ENCODE measurements at places on chromosomes 7 and 10. TPM values are rescaled to one million over a fixed set of nuclear protein-coding genes. Genes with fewer than 3 reads are reported as not detected.

- no peaks in the 10 kb centered on the region for H3K27me3 ChIP-seq
- H3K4me1 ChIP-seq, result peaks cover 83% of the 10 kb centered on the region
- peak overlapping the region; percentile 80 for H3K27ac ChIP-seq
- no peak overlapping the region for H3K4me3 ChIP-seq
- peak; percentile 18 for DNase-seq
These were observed 29.3 kb upstream of the PDCD4 start for GRCh38 chr10:110842326-110842904.

DNA sequence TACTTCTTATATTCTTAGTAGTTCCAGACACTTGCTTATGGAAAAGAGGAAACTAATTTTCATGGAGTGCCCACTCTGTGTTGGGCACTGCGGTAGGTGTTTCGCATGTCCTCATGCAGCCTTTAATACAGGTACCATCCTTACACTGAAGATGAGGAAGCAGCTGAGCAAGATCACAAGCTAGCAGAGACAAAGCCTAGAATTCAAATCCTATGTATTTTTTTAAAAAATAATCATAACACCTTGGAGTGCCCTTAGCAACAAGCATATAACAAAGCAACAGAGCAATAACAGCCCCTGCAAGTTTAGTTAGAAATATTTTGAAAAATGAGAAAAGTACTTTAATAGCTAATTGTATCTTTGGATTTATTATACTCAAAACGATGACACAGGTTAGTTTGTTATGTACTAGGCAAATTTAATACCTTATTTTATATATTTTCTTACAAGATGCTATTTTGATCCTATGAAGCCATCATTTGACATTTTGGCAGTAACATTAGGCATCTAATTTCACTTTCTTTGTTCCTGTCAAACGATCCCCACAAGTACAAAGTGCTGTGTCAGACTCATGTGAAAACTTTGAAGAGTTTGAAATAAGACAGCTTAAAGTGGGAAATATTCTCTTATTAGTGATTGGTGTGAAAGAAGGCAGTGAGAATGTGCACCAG lies 245.8 kb downstream of the CDK14 start:
- no peak for DNase-seq
- H3K36me3 ChIP-seq, result no peaks in the 10 kb centered on the region
- no peaks in the 10 kb centered on the region for H3K27me3 ChIP-seq
- H3K4me1 ChIP-seq, result no peaks in the 10 kb centered on the region

- DNase-seq, result no peak
- H3K4me3 ChIP-seq, result no peak overlapping the region
- no peaks in the 10 kb centered on the region for H3K36me3 ChIP-seq
- no peak overlapping the region for H3K27ac ChIP-seq
- H3K4me1 ChIP-seq, result no peaks in the 10 kb centered on the region
These were observed 51.9 kb downstream of the CCNY start for GRCh38 chr10:35388197-35388596.

The PNLIPRP2 gene
- 0.32 TPM for total RNA-seq

GRCh38 chr10:61779950-61780659 lies 117.4 kb downstream of the CABCOCO1 start:
- H3K27ac ChIP-seq, result peak overlapping the region; percentile 48
- no peaks in the 10 kb centered on the region for H3K27me3 ChIP-seq
- no peaks in the 10 kb centered on the region for H3K4me1 ChIP-seq
- H3K4me3 ChIP-seq, result no peak overlapping the region
- no peaks in the 10 kb centered on the region for H3K36me3 ChIP-seq

DNA sequence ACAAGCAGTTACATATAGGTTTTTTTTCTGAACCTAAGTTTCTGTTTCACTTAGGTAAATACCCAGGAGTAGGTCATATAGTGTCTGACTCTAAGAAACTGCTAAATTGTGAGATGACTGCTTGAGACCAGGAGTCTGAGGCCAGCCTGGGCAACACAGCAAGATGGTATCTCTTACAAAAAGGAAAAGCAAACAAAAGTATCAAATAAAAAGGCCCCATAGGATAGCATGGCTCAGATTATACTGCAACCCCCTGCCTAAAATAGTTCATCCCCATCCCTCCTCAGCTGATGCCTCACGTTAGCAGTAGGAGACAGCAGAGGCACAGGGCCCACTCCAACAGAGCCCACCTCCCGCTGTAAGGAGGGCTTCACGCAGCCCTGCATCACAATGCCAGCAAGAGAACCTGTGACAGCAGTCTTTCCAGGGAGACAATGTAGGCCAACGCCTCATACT lies 90.3 kb downstream of the SRPK2 start:
- no peak overlapping the region for H3K4me3 ChIP-seq
- H3K36me3 ChIP-seq, result no peaks in the 10 kb centered on the region
- DNase-seq, result no peak
- H3K4me1 ChIP-seq, result no peaks in the 10 kb centered on the region
- H3K27me3 ChIP-seq, result no peaks in the 10 kb centered on the region
- no peak overlapping the region for H3K27ac ChIP-seq
